ENCODE measurements at places on chromosomes 7 and 10.

GRCh38 chr7:149772241-149772955 lies 990 bp downstream of the ZNF467 start:
- no peak for DNase-seq

DNA sequence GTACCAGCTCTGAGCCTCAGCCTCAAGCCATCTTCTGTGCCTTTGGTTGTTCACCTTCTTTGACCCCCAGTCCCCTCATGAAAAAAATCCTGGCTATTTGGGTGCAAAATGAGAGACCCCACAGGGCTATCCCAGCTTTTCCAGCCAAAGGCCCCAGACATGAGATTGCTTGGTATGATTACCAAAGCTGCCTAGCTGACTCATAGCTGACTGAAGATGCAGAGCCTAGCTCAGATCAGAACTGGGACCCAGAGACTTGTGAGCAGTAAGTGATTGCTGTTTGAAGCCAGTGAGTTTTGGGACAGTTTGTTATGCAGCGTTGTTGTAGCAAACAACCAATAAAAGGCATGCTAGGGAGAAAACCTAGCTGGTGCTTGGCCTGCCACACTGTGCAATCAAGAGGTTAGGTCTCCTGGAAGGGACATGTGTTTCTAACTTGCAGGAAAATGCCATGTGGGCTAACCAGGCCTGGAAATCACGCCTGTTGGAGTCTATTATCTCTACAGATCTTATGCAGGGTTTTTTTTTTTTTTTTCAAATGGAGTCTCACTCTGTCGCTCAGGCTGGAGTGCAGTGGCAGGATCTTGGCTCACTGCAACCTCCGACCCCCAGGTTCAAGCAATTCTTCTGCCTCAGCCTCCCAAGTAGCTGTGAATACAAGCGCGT lies 48.0 kb upstream of the DAGLB start:
- no peak for DNase-seq

DNA sequence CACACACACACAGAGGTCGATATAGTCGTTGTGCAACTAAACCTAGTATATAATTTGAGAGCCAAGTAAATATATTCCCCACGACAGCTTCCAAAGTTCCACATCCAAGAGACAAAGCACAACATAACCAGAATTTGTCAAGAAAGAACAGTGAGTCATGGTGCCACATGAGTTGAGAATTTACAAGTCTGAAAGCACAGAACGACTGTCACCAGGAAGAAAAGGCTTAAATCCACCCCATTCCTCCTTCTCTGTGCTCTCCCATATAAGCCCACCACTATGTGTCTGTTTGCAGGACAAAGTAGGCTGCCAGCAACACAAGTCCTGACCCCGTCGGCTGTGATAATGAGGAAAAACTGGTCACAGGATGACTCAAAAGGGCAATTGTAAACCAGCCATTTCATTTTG lies 32.8 kb downstream of the GSAP start:
- no peak for DNase-seq

GRCh38 chr10:72025832-72026231 lies 61.6 kb downstream of the CHST3 start:
- no peak for DNase-seq

GRCh38 chr7:70573071-70573661 lies 558.8 kb upstream of the GALNT17 start:
- DNase-seq: no peak

- DNase-seq: peak; percentile 47
Measured at GRCh38 chr10:68550747-68551411, 9.3 kb upstream of the TET1 start.

Data from effector memory CD8-positive, alpha-beta T cell (primary cell).